ENCODE measurements at places on chromosomes 2 and 18. TPM values are rescaled to one million over a fixed set of nuclear protein-coding genes. Genes with fewer than 3 reads are reported as not detected.

Gene BMP10
- not detected for total RNA-seq

Gene UGT1A8
- total RNA-seq: not detected

Gene ITSN2
- 40.6 TPM for total RNA-seq

Gene TGFBRAP1
- 29.8 TPM for total RNA-seq

Gene PTPN18
- 13.3 TPM for total RNA-seq

Measured in epithelial cell of umbilical artery (primary cell).